ENCODE measurements at places on chromosomes 4 and X.

- H3K36me3 ChIP-seq = peaks cover 13% of the 10 kb centered on the region
- no peak overlapping the region for H3K4me3 ChIP-seq
- H3K27me3 ChIP-seq = no peaks in the 10 kb centered on the region
- DNase-seq = no peak
- H3K4me1 ChIP-seq = peaks cover 25% of the 10 kb centered on the region
These were observed 48.4 kb upstream of the MSANTD1 start for GRCh38 chr4:3200423-3201090.

DNA sequence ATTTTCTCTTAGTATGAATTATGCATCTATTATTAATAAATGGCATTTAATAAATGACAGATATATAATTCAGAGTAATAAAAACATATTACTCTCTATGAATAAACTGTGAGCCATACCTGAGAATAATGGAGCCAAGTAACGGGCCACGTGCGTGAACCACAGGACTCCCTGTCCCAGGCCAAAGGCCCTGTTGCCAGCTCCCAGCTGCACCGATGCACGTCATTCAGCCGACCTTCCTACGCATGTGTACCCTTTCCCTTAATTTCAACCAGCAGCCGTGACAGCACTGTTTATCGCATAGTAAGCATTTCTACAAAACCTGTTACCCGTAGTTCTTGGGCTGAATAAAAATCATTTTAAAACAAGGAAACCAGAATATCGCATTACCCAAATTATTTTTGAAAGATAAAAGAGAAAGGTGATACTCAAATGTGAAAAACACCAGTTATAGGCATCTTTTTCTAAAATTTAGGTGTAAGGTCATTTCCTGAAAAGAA, 827.2 kb upstream of the FRG1 start:
- no peak for DNase-seq
- H3K27me3 ChIP-seq = no peaks in the 10 kb centered on the region
- no peaks in the 10 kb centered on the region for H3K4me1 ChIP-seq
- no peak overlapping the region for H3K27ac ChIP-seq
- no peak overlapping the region for H3K4me3 ChIP-seq

DNA sequence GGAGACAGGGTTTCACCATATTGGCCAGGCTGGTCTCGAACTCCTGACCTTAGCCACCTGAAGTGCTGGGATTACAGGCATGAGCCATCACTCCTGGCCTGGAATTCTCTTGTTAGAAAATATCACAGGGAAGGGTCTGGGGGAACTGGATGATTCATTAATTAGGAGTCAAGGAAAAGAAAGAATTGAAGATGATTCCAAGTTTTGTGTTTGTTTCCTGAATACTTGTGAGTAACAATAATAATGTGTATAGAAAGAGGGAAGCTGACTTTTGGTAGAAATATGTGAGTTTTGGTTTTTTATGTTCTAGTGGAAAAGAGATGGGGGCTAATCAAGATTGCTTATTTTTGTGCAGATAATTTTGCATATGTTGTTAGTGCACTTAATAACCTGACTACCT, 77.3 kb upstream of the CLNK start:
- DNase-seq = no peak
- no peaks in the 10 kb centered on the region for H3K36me3 ChIP-seq
- peak overlapping the region; percentile 52 for H3K27ac ChIP-seq
- no peaks in the 10 kb centered on the region for H3K27me3 ChIP-seq
- H3K4me3 ChIP-seq = no peak overlapping the region

DNA sequence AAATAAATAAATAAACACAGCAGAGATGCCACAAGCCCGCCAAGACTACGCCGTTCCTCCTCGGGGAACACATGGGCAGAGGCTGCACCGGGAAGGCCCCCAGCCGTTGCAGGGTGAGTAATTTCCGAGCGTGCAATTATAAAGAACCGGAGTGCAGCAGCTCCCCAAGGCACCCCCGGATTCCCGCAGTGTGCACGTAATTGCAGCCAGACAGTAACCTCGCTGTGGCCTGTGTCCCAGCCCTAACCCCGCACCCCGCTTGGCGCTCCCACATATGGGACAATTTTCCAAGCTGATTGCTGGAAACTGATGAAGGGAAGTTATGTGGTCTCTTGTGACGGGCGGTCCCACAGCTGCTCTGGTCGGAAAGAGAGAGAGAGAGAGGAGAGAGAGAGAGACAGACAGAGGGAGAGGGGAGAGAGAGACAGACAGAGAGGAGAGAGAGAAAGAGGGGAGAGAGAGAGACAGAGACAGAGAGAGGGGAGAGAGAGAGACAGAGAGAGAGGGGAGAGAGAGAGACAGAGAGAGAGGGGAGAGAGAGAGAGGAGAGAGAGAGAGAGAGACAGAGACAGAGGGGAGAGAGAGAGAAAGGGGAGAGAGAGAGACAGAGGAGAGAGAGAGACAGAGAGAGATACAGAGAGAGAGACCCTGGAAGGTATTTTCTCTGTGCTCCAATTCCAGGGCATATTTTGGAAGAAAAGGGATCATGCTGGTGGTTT, 275.4 kb downstream of the SHOX start:
- H3K4me1 ChIP-seq = no peaks in the 10 kb centered on the region
- no peak overlapping the region for H3K27ac ChIP-seq
- H3K27me3 ChIP-seq = no peaks in the 10 kb centered on the region
- H3K36me3 ChIP-seq = no peaks in the 10 kb centered on the region
- no peak for DNase-seq
- no peak overlapping the region for H3K4me3 ChIP-seq

GRCh38 chr4:187608001-187608421, 387.6 kb upstream of the ZFP42 start:
- DNase-seq = no peak
- H3K4me3 ChIP-seq = no peak overlapping the region
- H3K36me3 ChIP-seq = no peaks in the 10 kb centered on the region
- no peaks in the 10 kb centered on the region for H3K27me3 ChIP-seq

GRCh38 chr4:23770011-23770410, 119.8 kb downstream of the PPARGC1A start:
- H3K27me3 ChIP-seq = no peaks in the 10 kb centered on the region
- no peaks in the 10 kb centered on the region for H3K36me3 ChIP-seq
- no peak overlapping the region for H3K4me3 ChIP-seq
- DNase-seq = no peak
- no peaks in the 10 kb centered on the region for H3K4me1 ChIP-seq
- H3K27ac ChIP-seq = no peak overlapping the region
